ENCODE measurements at places on chromosomes 7 and 10.

DNA sequence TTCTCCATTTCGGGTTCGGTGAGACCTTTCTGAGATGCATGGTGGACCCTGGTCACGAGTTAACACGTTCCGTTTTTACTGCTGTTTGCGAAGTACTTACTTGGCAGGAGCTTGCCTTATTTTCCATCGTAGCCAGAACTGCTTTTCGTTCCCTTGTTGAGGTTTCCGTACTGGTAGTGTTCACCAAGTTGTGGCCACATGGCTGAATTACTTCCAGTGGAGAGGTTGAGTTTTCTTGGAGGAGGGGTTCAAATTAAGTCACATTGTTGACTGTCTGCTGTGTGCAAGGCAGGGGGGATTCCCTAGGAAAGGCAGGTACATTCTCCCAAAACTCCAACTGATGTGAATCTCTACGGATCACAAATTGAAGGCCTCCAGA is 4.0 kb downstream of the MXI1 start:
- DNase-seq: no peak

DNA sequence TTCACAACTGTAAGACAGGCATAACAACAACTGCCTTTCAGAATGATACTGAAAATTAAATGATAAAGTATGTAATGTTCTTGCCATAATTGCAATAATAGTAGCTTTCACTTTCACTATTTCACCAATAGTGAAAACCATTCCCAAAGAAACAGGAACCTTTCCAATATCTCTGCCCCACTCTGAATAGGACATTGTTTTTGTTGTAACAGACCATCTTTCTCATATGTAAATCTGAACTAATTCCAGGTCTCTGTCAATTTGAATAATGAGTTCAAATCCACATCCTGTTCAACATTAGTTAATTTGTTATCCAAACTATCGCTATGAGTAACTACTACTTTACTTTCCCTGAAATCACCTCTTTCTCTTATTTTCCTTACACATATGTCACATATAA is 148.0 kb downstream of the LRRN3 start:
- no peak for DNase-seq

- DNase-seq: no peak
These were observed 26.9 kb downstream of the NACAD start for GRCh38 chr7:45061806-45062425.

DNA sequence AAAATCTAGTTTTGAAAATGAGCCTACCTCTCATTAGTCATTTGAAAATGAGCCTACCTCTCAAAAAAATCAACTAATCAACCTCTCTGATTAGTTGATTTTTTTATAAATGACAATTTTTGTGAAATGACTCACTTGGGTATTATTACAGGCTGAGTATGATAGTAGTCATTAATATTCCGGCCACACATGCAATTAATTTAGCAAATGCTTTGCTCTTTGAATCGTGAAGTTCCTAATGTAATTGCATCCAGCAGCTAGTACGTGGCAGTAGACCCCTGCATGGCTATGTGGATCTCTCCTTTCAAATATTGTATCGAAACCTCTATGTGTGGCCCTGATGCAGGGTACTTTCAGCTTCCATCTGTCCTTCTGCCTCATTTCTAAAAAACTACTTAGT is 245.9 kb upstream of the PHYHIPL start:
- no peak for DNase-seq

DNA sequence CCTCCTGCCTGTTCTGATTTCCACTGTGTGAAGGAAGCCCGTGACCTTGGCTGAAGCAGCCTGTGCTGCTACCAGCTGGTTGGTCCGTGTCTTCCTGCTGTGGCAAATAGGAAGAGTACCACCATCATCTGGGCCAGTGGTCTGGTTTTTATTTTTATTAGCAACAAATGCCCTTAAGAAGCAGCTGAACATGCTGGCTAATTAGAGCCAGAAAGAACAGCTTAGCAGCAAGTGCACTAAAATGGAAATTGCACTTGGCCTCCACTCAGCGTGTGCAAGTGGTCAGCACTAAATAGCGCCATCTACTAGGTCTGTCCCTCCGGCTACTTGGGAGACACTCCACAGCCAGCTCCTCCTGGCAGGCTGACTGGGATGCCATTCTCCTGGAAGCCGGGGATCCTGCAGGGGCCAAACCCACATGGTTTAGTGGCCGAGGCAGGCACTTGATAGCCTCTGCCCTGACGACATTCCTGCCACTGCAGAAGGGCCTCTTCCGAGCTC is 690.3 kb upstream of the FOXK1 start:
- no peak for DNase-seq

DNA sequence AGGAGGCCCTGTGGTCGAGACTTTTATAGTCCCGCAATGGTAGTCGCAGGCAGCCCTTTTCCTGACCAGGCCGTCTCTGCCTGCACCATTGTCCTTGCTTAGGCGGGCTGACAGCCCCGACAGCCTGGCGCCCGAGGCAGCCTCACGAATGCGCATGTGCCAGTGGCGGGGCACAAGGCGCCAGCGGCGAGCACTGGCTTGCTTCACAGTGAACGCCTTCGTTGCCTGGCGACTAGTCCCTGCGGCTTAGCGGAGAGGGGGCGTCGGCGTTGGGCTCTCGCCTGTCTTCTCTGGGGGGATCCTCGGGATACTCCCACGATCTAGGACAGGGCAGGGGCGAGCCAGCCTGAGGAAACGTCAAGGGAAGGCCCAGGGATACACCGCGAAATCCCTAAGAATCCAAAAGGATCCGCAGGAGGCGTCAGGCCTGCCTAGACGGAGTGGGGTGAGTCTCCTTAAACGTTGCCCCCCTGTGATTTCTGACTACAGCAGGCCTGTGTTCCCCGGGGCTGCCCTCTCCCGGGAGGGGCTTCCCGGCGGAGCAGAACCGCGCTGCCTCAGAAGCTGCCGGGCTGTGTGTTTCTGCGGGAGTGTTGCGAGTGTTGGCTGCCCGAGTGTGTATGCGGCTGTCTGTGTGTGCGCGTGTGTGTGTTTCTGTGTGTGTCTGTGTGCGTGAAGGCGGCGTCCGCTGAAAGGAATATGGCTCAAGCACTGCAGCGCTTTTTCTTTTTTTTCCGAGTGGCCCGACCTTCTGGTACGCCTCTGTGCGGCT is 20.5 kb upstream of the ZNF273 start:
- DNase-seq: no peak

GRCh38 chr7:141232286-141233051 is 158.6 kb downstream of the TMEM178B start:
- DNase-seq: no peak

Data from activated T-helper 9 cell treated with anti-CD3 and anti-CD28 coated beads, Interleukin-2, amount 50 U/mL, for 16 hours (primary cell).